IPS-NIHi11 (cell line): ENCODE measurements at places on chromosomes 5 and 9.

DNA sequence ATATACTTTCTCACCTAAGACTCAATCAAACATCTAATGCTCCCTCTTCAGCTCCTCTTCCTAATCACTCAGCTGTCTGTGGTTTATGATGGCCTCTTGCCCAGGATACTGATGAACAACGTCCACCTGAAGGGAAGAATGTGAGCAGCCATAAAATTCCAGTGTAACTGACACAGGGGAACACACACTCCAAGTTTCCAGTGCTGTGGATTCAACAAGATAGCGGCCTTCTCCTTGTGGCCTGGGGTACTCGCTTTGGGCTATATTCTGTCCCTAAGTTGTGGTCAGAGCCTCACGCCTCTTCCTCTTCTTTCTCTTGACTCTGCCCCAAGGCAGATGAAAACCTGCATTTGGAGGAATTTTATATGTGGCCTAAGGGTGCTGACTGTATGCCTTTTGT, 11.7 kb downstream of the B4GALT1 start:
- DNase-seq = no peak

GRCh38 chr9:101458963-101459631, 23.5 kb upstream of the ALDOB start:
- peak; percentile 68 for DNase-seq

- no peak for DNase-seq
Observed at GRCh38 chr5:172002840-172003512, 3.5 kb downstream of the FBXW11 start.

- no peak for DNase-seq
Observed at GRCh38 chr5:96716007-96716406, 53.8 kb downstream of the CAST start.

DNA sequence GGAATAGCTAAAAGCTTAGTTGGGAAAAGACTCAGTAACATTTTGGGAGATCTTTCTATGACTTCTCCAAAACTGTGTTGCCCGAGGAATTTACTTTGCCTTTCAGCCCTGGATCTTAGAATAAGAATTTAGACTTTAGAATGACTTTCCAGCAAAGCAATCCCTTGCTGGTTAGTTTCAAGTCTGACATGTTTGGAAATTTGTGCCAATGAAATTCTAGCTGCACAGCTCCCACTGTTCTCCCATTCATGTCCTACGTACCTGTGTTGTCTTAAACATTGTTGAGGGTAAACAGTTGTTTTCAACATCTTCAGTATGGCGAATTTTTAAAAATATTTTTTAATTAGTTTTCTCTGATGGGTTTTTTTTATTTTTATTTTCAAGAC, 111.4 kb downstream of the CCDC192 start:
- DNase-seq = no peak

DNA sequence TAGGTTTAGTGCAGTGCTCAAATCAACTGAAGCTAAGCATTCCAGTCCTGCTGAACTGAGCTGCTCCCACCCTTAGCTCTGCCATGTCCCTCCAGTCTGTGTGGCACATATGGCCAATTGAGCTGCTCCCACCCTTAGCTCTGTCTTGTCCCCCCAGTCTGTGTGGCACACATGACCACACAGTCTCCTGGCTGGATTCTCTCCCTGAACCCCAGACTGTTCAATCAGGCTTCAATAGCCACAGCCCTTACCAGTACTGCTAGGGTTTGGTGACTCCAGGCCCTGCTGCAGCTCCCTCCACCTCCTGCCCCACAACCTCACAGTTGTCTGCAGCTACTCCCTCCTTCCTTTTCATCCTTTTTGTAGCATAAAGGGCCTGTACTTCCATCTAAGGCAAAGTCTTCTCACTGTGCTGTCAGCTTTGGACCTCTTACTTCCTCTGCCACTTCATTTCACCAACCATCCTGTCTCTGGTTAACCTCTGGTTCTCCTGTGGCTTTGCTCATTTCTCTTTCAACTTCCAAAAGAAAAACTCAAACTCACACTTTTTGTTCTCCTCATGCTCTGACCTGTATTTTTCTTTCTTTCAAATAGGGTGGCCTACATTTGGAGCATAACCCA, 50.8 kb downstream of the ADAMTS12 start:
- DNase-seq = no peak

- DNase-seq = no peak
Observed at GRCh38 chr9:115142517-115143270, 24.7 kb upstream of the TNC start.

GRCh38 chr5:72171667-72172066, 64.4 kb downstream of the MAP1B start:
- DNase-seq = no peak

DNA sequence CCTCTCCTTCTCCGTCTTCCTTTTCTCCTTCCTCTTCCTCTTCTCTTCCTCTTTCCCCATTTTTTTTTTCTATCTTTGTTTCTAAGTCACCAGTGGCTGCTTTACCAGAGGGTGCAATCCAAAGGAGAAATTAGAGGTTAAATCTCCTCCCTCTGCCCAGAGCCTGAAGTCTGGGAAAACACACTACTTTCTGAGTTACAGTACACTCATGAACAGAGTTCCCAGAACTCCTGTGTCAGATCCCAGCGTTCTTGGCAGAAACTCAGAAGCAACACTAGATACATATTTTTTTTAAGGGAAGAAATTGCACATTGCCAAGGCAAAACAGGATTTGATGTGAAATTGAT, 189.0 kb downstream of the SNCAIP start:
- no peak for DNase-seq

DNA sequence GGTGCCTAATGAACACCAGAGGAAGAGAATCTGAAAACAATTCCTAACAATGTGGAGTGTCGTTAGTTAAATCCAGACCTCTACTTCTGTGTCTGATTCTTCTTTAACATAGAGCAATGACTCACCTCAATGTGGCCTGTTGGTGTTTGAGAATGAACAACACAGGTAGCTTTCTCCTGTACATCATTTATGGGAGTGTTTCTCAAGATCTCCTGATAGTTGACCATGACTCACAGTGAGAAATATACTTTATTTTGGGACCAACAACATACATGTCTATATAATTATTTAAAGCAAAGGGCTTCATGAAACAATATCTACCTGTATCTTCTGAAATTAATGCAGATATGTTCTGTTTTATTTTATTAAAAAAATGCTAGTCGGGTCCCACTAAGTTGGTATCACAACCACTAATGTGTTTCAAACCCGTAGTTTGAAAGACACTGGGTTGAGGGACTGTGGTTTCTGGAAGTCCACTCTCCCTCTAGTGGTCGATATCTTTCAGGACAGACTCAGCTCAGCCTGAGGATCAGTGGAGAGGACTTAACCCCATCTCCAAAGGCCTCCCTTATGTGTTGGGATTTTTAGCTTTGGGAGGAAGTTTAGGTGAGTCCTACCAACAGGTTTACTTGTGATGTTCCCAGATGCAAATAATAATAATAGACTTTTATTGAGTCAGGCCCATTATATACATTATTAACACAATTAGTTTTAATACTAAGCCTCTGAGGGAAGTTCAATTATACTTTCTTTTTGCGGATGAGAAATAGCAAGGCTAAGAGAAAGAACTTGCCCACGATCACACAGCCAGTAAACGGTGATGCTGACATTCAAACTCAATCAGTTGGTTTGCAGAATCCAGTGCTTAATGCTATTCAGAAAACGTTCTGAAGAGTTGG, 70.0 kb upstream of the KLF9 start:
- DNase-seq = peak; percentile 81

GRCh38 chr5:115940080-115940810, 22.0 kb upstream of the LVRN start:
- DNase-seq = no peak

DNA sequence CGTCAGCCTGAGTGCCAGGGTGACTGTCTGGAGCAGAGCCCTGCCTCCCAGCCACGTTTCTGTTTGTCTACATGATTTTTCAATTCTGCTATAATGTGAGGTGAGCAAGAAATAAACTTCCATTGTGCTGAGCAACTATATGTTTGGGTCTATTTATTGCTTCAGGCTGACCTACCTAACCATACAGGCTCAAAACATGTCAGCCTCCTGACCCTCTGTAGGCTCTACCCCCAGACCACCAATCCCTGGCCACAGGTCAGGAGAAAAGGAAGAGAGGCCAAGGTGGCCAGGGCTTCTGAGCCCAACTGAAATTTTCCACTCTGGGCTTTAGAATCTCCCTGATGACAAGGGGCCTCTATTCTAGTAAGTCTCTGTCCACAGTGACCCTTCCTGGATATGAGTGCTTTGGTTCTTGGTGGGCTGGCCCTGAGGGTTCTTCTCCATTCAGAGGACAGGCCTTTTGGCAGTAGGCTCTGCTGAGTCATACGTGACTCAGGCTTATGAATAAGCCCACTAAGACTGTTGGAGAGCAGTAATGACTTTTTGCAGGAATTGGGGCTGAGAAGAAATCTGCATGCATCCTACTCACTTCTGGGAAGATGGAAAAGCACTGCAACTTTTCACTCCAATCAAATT, 117.2 kb upstream of the TBCA start:
- peak; percentile 25 for DNase-seq

DNA sequence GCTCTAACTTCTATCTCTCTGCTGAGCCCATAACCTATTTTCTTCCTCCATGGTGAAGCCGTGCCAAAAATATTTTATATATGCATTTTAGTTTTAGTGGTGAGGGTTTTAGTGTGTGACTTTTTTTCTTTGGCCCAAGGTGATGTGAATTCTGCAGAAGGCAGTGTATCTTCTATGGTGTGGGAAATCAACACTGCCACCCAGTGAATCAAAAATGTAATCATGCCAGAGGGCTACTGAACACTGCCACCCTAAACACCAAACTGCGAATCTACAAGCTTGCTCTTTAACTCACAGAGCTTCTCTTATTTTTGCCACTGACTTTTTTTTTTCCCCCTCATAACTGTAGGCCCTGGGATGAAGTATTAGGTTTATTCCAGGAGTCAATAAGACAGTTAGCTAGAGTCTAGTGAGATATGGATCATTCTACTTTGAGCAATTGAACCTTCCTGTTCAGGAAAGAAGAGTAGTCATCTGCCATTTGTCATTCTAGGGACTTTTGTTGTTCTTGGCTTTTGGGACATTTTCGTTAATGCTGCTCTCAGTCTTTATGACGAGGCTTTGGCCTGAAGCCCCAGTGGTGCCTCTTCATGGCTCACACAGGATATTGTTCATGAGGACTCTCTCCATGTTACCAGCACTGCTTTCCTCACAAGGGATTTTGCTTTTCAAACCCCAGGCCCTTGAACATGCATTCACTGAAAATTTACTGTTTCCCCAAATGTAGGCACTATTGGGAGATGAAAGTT, 53.1 kb downstream of the C7 start:
- DNase-seq = no peak

DNA sequence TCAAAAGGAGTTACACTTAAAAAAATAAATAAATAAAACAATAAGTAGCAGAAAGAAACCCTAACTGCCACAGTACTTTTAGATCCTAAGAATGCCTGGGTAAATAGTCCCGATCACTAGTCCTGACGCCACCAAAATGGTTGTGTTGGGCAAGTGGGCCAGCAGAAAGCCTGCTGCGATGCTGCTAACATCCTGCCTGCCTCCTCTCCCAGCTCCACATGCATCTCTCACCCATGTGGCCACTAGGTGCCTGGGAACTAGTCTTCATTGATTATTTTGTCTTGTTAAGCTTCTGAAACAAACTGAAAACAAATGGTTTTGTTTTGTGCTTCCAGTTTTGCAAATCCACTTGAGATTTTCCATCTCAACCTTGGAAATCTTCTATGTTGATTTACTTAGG, 54.4 kb upstream of the TRAF1 start:
- no peak for DNase-seq

DNA sequence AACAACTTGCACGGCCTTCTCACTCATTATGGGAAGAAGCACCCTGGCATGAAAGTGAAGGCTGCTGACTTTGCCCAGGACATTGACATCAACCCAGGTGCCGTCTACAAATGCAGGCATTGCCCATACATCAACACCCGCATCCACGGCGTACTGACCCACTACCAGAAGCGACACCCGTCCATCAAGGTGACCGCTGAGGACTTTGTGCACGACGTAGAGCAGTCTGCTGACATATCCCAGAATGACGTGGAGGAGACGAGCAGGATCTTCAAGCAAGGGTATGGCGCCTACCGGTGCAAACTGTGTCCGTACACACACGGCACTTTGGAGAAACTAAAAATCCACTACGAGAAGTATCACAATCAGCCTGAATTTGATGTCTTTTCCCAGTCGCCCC, 65.4 kb downstream of the ZNF462 start:
- no peak for DNase-seq

- no peak for DNase-seq
Observed at GRCh38 chr9:107000218-107000617, 137.3 kb downstream of the ZNF462 start.

GRCh38 chr5:10635867-10636350, 72.0 kb downstream of the ANKRD33B start:
- DNase-seq = no peak

GRCh38 chr5:148684528-148684927, 30.2 kb upstream of the HTR4 start:
- no peak for DNase-seq

DNA sequence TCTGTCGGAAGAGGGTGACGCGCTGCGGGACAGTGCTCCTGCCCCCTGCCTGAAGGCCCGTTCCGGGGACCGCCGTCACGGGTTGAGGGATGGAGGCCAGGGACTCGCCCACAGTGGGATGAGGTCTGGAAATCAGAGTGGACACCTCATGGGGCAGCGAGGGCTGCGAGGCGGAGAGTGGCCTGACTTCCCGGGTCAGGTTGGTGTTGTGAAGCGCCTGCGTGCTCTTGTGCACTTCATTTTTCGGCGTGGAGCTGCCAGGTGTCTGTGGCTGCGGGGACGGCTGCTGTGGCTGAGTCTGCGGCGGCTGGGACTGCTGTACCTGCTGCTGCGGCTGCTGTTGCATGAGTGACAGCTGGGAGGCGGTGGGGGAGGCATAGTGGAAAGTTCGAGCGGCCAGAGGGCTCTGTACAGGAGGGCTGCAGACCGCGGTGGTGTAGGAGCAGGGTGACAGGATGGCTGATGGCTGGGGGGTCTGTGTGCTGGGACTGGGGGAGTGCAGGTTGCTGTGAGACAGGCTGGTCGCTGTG, 434.1 kb downstream of the HCN1 start:
- no peak for DNase-seq

DNA sequence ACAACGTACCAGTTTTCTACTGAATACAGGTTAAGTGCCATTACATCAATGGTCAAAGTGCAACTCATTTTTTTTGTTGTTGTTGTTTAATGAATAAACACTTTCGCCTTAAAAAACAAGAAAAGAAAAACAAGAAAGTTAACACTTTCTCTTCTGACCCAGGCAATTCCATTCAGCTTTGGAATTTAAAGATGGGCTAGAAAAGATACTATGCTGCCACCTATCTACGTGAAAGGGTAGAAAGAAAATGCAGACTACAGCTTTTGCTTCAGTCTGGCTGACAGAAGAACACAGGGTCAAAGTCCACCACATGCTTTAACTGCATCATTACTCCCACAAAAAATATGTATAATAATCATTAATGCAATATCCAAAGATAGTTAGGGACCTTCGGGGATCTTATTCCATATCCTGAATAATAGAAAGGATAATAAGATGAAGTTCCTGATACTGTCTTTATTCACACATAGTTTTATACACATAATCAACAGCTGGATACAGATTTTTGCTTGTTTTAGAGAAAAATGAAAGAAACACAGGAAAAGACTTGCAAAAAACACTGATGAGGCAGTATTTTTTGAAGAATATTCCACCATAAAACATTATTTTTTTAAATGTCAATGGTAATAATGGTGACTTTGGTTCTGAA, 40.4 kb downstream of the ZDHHC21 start:
- DNase-seq = peak; percentile 36

- DNase-seq = no peak
Observed at GRCh38 chr5:79401216-79401615, 112.7 kb downstream of the HOMER1 start.

GRCh38 chr9:125507226-125507625, 199.8 kb downstream of the MAPKAP1 start:
- DNase-seq = no peak
